GM20000 (cell line): ENCODE measurements at places on chromosomes 13 and 19.

DNA sequence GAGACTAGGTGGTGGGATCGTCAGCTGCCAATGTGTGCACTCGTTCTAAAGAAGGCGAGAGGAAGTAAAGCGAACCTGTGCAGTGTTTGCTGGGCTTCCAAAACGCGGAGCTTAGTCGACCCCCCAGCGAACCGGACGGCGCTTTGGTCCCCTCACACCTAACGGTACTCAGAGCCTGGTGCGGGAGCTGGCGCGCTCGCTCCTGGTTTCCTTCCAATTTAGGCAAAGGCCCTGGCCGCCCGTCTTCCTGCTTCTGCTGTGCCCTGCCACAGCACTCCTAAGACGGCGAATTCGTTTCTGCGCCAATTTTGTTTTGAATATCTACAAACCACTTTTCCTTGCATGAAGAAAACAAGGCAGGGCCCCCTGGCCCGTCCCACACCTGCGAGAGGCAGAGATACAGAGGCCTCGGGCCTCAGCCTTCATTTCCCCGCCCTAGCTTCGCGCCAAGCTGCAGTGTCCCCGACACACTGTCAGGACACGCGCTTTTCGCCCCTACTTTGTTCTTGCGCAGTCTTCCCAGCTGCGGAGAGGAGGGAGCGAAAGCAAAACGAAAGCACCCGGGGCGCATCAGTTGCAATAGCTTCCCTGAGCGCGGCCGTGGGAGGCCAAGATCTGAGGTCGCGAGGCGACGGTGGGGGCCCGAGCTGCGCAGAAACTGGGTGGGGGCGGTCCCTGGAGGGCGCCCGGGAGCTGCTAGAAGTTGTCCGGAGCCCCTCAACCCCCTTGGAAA is 111.9 kb downstream of the KCNRG start:
- peak; percentile 54 for DNase-seq

- DNase-seq: no peak
Observed at GRCh38 chr19:38806371-38806770, 6.4 kb downstream of the LGALS4 start.

DNA sequence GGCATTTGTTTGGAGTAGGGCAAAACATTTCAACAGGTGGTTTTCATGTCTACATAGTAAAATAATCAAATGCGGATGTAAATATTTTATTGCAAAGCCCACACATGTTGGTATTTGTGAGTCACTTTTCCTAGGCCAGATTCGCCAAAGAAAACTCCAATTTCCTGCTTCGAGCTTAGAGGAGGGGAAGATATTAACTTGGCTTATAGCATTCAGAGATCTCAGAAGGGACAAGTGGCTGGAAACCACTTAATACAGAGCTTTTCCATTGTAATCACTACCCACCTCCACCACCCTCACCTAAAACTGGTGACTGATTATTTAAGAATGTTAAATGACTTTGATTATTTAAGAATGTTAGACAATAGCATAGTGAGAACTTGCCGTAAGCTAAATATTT is 530.6 kb upstream of the SPRY2 start:
- no peak for DNase-seq

DNA sequence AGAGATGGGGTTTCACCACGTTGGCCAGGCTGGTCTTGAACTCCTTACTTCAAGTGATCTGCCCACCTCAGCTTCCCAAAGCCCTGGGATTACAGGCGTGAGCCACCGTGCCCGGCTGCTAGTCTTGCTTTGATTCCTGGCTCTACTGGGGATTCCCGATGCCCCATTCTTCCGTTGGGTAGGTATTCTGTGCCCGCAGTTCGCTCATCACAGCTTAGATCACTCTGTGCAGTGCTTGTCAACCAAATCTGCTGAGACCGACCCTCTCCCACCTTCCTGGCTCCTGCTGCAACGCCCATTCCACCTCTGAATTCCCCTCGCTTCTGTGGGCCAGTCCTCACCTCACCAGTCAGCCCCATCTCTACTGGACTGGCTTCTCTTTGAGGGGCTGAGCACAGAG is 4.6 kb upstream of the ZNF414 start:
- DNase-seq: no peak

- peak; percentile 34 for DNase-seq
Observed at GRCh38 chr19:58409010-58409790, 751 bp downstream of the ZNF584 start.

- DNase-seq: no peak
Observed at GRCh38 chr19:7304200-7304599, 10.0 kb upstream of the INSR start.

DNA sequence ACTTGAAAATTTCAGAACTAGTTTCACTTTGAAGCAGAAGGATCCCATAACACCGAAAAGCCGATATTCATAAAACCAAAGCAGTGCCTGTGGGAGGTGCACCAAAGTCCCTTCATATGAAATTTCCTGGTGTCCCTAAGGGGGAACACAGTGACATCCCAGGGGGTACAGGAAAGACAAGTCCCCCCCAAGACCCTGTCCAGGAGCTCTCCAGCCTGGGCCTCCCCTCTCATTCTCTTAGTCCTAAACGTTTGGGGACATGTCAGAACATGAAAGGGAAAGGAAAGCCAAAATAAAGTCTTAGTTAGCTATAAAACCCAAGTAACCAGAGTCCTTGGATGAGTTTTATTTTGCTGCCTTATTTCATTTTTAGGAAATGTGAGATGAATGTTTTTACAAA is 56.6 kb downstream of the MRPL57 start:
- peak; percentile 30 for DNase-seq

DNA sequence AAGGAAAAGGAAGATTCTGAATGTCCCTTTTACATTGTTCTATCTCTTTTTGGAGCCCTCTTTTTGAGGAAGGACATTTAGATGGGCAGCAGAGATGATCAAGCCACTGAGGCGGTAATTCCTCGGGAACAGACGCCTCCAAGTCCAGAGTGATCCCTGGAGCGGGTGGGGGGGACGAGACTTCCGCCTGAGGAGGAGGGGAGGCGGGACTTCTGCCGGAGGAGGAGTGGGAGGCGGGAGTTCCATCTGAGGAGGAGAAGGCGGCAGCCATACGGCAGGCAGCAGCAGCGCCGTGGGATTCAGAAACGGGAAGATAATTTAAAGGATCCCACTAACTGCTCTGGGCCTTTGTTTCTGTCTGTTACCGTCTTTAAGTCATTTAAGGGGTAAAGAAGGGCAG is 37.6 kb upstream of the CD177 start:
- no peak for DNase-seq

DNA sequence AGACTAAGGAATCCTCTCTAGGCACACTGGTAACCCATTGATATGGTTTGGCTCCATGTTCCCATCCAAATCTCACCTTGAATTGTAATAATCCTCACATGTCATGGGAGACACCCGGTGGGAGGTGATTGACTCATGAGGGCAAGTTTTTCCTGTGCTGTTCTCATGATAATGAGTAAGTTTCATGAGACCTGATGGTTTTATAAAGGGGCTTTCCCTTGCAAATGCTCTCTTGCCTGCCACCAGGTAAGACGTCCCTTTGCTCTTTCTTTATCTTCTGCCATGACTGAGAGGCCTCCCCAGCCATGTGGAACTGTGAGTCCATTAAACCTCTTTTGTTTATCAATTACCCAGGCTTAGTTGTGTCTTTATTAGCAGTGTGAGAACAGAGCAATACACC is 81.4 kb upstream of the GPC6 start:
- no peak for DNase-seq

GRCh38 chr19:53982611-53983010 is 8.8 kb upstream of the CACNG6 start:
- DNase-seq: no peak

- DNase-seq: no peak
Observed at GRCh38 chr13:51236491-51236792, 14.2 kb downstream of the FAM124A start.

DNA sequence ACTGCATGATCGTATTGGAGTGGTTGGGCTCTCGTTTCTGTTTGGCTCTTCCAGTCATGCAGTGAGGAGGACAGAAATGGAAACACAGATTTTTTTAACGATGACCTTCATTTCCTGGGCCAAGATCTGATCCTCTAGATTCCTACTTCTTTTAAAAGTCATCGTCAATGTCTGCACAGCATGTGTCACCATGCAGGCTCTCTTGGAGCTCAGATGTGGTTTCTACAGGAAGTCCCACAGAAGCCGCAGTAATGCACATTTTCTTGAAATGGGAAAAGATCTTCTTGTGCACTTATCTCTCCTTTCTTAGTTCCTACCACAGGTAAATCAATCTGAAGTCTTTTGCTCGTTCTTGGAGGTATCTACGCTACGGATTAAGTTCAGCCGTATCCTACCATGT is 626.9 kb downstream of the EFNB2 start:
- no peak for DNase-seq

DNA sequence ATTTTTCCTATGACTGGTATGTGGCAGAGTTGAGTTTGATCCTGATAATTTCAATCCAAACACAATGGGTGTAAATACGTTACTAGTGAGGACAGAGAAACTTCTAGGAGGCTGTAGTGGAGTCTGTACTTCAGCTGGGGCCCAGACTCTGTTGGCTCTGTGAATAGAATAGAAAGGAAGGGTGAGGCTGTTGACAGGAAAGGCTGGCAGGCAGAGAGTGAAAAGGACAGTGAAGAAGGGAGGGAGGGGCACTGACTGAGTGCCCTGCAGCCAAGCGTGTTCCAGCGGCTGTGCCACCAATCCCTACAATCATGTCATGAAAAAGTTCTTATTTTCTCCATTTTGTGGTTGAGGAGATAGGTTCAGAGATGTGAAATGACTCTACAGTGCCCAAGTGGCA is 80.5 kb downstream of the MBNL2 start:
- no peak for DNase-seq

- DNase-seq: no peak
Observed at GRCh38 chr13:20383058-20383457, 142.6 kb downstream of the CRYL1 start.
